ENCODE measurements at places on chromosomes 13 and 19.

DNA sequence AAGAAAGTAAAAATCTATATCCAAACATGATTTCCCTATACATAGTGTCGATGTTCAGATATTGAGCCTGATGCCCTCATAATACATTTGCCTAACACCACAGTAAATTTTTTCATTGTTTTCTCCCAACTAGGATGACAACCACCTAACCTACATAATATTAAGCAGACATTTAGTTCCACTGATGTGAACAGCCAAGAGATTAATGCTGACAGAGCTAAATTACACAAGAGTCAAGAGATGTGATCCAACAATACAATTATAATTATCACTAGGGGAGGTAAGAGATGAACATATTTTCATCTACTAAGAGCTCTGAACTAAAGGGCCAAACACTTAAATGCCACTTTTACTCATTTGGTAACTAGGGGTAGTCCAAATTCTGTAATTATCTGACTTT, 145.9 kb downstream of the DACH1 start:
- no peak for DNase-seq

GRCh38 chr13:85520445-85520844, 278.8 kb downstream of the SLITRK6 start:
- no peak for DNase-seq

GRCh38 chr13:42973581-42973980, 18.5 kb downstream of the EPSTI1 start:
- DNase-seq = no peak

GRCh38 chr13:41467425-41467945, 10.1 kb downstream of the RGCC start:
- no peak for DNase-seq

Measured in T follicular helper cell (primary cell).